ENCODE measurements at places on chromosomes 6 and 20. TPM values are rescaled to one million over a fixed set of nuclear protein-coding genes. Genes with fewer than 3 reads are reported as not detected.

Gene SNRPB
- total RNA-seq, result 325 TPM

Gene ESR1
- total RNA-seq, result under 0.01 TPM

Gene HRH3
- total RNA-seq, result not detected

Gene COL12A1
- total RNA-seq, result 17.1 TPM

Gene BPIFB1
- not detected for total RNA-seq

Gene GNAS-AS1
- total RNA-seq, result 0.48 TPM

Gene ARMH2
- total RNA-seq, result not detected

Gene GMPR
- not detected for total RNA-seq

Gene PRL
- not detected for total RNA-seq

Gene GJA10
- total RNA-seq, result not detected

Gene TMEM74B
- 2.4 TPM for total RNA-seq

Gene EEF1A2
- total RNA-seq, result 0.96 TPM

Gene NR2E1
- not detected for total RNA-seq

Gene CLVS2
- total RNA-seq, result not detected

Gene SYTL3
- 6.5 TPM for total RNA-seq

Gene GHRH
- not detected for total RNA-seq

Gene NUP43
- 19.0 TPM for total RNA-seq

Gene EFCAB8
- total RNA-seq, result not detected

Gene ISM1
- not detected for total RNA-seq

Gene KIFC1
- total RNA-seq, result 0.85 TPM

Gene KIF6
- total RNA-seq, result 0.21 TPM

Gene MTRF1L
- 10.1 TPM for total RNA-seq

Gene REM1
- total RNA-seq, result not detected

Gene ZBTB46
- total RNA-seq, result 2.9 TPM

Gene COL10A1
- not detected for total RNA-seq

Gene MEA1
- 47.1 TPM for total RNA-seq

Gene PPP1R3G
- total RNA-seq, result 3.4 TPM

Gene ZC2HC1B
- total RNA-seq, result not detected

Gene TRIM10
- total RNA-seq, result not detected

Gene NFATC2
- under 0.01 TPM for total RNA-seq

Gene PIM1
- total RNA-seq, result 128 TPM

Gene CD40
- total RNA-seq, result 28.4 TPM

Gene GGT7
- 4.3 TPM for total RNA-seq
